ENCODE measurements at places on chromosomes 2 and 18. TPM values are rescaled to one million over a fixed set of nuclear protein-coding genes. Genes with fewer than 3 reads are reported as not detected.

- DNase-seq: no peak
Observed at GRCh38 chr2:169362118-169362893, at the start of gene LRP2. Gene LRP2 (minus strand): TSS chr2:169362534. CDS start chr2:169362399, 135 bp downstream.

DNA sequence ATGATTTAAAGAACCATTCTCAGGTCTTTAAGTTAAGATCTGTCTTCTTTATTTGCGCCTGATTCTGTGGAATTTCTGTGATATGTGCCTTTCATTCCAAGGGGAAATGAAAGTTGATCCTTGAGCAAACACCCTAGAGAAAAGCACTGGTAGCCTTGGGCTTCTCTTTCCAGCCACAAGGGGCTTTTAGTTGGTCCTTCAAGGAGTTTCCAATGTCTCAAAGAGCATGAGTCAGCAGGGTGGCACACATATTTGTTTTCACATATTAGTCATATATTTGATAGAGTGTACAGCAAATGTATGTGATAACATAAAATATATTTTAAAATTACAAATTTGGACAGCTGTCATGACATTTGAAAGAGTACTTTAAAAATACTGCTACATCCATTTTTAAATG lies 339.5 kb downstream of the TXNL1 start:
- DNase-seq: no peak

GRCh38 chr18:12035481-12035880 lies 54.2 kb downstream of the IMPA2 start:
- no peak for DNase-seq

GRCh38 chr2:8641301-8641965 lies 40.4 kb upstream of the ID2 start:
- DNase-seq: no peak

DNA sequence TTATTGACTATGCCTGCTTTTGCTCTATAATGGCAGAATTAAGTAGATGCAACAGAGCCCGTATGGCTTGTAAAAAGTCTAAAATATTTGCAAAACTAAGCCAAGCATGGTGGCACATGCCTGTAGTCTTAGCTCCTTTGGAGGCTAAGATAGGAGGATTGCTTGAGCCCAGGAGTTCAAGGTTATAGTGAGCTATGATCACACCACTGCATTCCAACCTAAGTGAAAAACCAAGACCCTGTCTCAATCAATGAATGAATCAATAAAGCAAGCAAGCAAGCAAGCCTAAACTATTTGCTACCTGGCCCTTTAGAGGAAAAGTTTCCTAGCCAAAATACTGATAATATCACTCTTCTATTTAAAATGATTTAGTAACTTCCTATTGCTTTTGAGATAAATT lies 260.0 kb downstream of the OTX1 start:
- DNase-seq: no peak

DNA sequence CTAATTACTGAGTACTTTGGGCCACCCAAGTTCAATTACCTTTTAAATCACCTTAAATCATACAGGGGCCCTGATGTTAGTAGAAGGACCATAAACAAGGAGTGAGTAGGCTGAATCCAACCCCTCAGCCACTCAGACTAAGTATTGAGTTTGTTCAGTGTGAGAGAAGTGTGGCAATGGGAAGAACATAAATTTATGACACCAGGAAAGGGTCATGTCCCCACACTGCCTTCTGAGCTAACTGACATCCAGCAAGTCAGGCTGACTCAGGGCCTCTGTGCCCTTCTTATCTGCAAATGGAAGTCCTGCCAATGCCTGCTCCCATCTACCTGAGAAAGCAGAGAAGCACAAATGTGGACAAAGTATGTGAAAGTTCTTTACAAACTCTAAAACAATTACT lies 12.9 kb downstream of the PLEKHM3 start:
- DNase-seq: no peak

CNTNAP5 gene
- not detected for total RNA-seq

AKAIN1 gene
- not detected for total RNA-seq

DNA sequence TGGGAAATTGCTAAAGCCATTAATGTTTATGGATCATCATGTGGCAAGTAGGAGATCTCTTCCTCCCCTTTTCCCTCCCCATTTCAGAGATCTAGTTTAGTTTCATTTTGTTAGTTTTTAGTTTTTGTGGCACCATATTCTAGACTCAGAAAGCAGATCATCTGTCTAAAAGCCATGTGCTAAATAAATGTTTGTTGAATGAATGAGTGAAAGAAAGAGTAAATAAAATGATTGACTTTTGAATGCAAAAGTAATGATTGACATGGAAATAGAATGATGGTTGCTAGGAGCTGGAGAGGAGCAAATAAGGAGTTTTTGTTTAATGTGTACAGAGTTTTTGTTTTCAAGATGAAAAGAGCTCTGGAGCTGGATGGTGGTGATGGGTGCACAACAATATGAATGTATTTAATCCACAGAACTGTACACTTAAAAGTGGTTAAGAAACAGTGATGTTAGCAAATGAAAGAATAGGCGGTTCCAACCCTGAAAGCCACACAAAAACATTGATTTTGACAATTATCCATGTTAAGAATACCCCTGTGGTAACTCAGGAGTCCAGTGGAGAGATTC lies 23.6 kb downstream of the TMEM178A start:
- no peak for DNase-seq

DNA sequence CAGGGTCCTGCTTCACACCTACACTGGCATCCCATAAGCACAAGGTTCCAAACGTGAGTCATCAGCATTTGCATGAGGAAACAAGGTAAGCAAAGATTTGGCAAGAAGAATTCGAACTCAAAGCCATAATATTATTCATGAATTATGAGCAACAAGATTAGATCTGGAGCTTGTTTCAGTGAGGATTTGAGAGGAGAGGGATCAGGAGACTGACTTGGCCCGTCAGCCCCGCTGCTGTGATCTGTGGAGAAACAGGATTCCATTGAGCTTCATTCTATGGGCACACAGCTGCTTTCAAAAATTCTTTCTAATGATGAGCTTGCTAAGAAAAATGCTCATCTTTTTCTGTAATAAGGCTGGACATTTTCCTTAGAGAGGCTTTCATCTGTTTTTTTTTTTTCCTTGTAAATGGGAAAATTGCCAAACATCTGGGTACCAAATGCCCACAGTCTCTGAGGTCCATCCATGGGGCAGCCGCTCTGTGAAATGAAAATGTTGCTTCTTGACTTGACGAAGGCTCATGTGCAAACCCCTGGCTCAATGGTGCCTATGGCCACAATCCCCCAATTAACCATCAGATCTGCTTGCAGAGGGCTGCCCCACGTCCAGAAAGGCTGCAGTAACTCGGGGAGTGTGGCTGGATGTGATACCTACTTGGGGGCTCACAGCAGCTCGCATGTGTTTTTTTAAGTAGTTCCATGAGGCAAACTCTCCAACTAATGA lies 179.3 kb downstream of the TMEM18 start:
- DNase-seq: no peak

GRCh38 chr2:28895189-28895893 lies 874 bp downstream of the WDR43 start:
- DNase-seq: peak; percentile 5

GRCh38 chr2:133515271-133515670 lies 53.0 kb downstream of the NCKAP5 start:
- DNase-seq: no peak

DNA sequence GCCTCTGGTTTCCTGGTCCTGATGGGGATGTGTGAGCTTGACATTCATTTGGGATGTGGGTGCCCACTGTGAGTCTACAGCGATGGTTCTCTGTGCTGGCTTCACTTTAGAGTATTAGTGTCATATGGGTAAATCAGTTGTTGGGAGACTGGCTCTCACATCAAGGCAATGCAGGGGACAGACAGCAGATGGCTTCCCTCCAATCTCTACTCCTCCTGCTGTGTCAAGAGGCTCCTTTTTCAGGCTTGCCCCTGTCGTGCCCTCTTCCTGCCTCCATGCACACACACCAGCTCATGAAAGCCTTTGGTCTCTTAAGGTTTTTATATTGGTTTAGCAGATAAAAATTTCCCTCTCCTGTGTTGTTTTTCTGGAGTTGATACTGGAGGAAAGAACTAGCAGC lies 315.6 kb downstream of the RDH14 start:
- DNase-seq: no peak

DNA sequence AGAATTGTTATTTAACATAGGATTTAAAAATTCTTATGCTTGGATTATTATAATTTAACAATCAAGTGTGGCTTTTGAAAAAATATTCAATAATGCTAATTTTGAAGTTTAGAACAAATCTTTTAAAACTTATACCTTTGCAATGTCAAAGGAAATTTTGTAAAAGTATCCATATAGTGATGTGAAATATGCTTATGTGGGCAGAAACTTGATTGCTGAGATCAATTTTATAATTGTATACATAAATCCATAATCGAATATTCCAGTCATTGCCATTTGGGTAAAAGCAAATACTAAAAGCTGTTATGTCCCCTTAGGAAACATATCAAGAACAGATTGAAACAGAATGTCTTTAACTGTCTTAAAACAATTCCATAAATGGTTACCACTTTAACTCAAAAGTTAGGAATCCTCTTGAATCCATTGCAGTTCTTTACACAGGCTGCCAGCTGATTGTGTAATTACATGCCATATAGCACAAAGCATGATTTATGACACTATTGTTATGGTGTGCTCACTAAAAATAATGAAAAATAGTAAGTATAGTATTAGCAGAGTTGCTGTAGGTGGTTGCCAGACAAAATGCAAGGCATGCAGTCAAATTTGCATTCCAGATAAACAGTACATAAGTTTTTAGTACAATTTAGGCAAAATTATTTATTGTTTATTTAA lies 24.2 kb downstream of the PLCL1 start:
- DNase-seq: no peak

GRCh38 chr18:43596105-43596712 lies 318.9 kb upstream of the SYT4 start:
- no peak for DNase-seq

ACTG2 gene
- 325 TPM for total RNA-seq

MYO5B gene
- 8.3 TPM for total RNA-seq

LRATD1 gene
- 6.6 TPM for total RNA-seq

DNA sequence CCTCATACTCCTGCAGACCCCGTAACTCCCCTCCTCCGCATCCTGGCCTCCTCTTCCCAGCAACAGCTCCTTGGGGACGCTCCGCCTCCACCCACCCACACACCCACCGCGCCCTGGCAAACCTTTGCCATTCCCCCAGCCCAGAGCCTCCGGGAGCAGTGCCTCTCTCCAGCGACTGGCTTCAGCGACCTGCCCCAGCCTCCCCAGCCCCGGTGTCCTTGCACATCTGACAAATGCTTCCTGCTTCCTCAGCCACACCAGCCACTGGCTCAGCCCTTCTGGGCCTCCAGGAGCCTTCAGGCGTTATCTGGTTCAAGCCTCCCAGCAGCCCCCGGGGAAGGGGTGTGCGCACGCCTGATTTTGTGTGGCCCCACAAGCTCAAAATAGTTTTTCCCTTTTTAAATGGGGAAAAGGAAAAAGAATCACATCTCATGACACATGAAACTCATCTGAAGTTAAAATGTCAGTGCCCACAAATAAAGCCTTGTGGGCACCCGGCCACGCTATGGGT lies 14.2 kb downstream of the ESPNL start:
- no peak for DNase-seq

DNA sequence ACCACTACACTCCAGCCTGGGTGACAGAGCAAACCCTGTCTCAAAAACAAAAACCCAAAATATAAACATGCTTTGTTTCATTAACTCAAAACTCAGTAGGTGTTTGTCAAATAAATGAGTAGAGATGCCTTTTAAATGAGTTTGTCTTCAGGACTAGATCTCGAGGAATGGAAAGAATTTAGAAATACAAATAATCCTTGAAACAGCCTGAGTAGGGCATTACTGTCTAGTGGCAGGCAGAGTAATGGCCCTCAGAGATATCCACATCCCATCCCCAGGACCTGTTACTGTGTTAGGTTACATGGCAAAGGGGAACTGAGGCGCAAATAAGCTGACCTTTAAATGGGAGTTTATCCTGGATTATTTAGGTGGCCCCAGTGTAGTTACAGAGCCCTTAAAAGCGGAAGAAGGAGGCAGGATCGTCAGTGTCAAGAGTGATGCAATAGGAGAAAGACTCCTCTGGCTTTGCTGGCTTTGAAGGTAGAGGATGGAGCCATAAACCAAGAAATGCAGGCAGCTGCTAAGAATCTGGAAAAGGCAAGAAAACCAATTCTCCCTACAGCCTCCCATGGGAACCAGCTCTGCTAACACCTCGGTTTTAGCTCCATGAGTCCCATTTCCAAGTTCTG lies 63.0 kb downstream of the CABLES1 start:
- no peak for DNase-seq

TCF23 gene
- total RNA-seq: not detected

GRCh38 chr2:107168141-107168540 lies 282.2 kb upstream of the ST6GAL2 start:
- DNase-seq: no peak

GRCh38 chr2:101608408-101609310 lies 88.8 kb upstream of the MAP4K4 start:
- DNase-seq: no peak

GRCh38 chr18:3397031-3397750 lies 52.8 kb upstream of the TGIF1 start:
- no peak for DNase-seq

DNA sequence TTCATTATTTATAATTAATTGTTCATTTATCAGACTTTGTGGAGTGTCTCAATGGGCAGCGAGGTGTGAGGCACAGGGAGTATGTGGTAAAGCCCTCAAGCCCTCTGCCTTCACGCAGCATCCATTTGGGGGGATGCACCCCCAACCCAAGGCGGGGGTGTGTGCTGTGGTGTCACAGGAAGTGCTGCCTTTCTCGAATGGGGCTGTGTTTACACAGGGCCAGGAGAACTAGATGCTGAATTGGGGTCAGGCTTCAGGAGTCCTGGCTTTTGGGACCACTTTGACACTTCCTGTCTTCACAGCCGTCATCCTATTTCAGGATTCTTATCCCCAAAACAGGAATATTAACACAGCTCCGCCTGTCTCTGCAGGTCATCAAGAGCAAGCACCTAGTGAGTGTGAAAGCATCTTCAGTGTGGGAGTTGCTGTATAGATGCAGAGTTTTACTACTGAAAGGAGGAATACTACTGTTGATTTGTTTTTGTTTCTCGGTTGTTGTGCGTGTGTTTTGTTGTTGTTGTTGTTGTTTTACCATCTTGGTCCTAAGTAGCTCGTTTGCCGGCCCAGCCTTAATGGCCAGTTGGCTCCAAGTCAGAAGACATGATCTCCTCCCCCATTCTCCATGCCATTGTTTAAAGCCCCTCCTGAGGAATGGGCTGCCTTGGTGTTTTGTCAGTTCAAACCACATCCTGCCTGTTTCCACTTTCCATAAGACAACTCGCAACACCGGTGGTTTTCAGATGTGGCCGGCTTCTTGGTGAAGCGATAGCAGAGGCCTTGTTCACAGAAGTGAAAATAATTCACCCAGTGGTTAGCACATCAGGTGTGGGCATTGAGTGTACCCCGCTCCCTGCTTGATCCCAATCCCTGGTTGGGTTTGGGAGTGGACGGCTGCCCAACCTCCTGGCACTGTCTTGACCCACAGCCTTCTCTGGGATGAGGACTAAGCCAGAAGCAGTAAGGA lies 221.3 kb downstream of the BCL2 start:
- no peak for DNase-seq

- DNase-seq: no peak
Observed at GRCh38 chr18:71252351-71252865, 963.6 kb downstream of the SOCS6 start.

GRCh38 chr18:48975120-48975816 lies 24.5 kb upstream of the SMAD7 start:
- DNase-seq: no peak

All from thoracic aorta (tissue), 2 donors.